Right ventricle myocardium superior (tissue), 1 donor: ENCODE measurements at places on chromosomes 2 and 18. TPM values are rescaled to one million over a fixed set of nuclear protein-coding genes. Genes with fewer than 3 reads are reported as not detected.

DNA sequence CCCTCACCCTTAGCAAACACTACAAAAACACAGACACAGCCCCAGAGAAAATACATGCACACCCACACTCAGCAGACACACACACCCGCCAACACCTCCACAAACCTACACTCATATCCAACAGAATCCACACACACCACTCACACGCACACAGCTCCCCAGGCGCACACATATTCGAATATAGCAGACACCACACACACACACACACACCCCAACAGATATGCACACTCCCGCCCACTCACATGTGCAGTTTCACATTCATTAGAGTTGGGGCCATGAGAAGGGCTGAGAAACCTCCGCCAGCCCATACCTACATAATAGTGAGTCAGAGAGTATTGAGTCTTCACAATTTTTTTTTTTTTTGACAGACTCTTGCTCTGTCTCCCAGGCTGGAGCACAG is 29.4 kb upstream of the NOTO start:
- no peak for DNase-seq

GRCh38 chr18:47756364-47757016 is 174.0 kb downstream of the SMAD2 start:
- peak; percentile 63 for DNase-seq

- DNase-seq = no peak
These were observed 604.9 kb upstream of the CDH2 start for GRCh38 chr18:28781616-28782362.

The DSG1 gene
- total RNA-seq = 0.89 TPM

- no peak for DNase-seq
These were observed 234.0 kb downstream of the ZNF407 start for GRCh38 chr18:74831571-74832250.

DNA sequence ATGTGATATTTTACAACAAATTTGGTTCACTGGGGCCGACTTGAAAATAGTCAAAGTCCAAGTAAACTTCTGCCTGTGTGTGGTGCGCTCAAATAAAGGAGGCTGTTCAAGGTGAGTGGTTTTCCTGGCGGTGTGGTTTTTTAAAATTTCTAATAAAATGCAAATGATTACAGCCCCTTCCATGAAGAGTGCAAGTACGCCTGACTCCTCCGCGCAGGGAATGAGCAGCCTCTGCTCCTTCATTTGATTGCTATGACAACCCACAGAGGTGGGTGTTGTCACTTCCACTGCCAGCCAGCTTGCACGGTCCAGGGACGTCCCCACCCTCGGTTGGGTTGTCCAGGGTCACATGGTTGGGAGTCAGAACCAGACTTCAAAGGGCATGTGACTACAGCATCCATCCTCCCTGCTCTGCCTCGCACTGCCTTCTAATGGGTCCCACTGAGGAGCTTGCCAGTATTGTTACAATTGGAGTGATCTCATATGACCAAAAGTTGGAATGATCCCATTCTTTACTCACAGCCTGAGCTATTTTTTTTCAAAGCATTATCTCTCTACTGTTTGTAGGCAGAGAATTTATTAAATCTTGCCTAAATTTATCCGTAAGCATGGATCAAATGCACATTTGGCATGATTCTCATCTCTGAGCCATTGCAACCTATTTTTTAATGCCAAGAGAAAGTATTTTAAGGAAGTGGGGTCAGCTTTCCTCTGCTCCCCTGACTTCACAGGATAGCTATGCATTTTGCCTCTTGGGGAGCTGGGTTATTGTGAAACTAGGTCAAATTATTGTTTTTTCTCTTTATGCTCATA is 121.3 kb downstream of the AGAP1 start:
- peak; percentile 76 for DNase-seq

GRCh38 chr2:866009-866680 is 84.5 kb upstream of the SNTG2 start:
- no peak for DNase-seq

DNA sequence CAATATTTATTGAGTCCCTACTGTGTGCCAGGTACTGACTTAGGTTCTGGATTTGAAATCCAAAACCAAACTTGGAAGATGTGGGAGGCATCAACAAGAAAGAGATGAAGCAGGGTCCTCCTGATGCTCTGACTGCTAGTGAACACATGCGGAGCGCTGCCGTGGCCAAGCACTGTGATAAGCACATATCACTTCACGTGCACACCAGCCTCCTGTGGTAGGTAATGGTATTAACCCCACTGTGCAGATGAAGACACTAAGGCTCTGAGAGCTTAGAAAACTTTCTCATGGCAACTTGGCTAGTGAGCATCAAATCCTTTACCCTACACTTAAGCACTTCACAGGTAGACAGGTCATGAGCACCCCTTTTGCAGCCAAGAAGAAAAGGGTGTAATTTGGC is 216.1 kb downstream of the HAUS1 start:
- DNase-seq = no peak

DNA sequence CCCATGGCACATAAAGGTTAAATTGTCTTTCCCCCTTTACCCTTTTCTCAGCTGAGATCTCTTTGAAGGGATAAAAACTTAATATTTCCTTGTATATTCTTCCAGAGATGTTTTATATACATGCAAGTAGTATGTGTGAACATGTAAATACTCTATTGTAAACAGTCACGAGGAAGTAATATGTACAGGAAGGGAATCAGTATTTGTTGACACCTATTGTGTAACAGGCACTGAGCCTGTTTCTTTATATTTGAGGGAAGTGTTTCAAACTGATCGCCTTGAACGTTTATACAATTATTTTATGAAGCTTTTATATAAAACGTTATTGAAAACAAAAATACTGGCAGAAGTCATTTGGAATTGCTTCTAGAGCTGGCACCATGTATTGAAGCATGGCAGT is 13.2 kb downstream of the RALBP1 start:
- DNase-seq = no peak

DNA sequence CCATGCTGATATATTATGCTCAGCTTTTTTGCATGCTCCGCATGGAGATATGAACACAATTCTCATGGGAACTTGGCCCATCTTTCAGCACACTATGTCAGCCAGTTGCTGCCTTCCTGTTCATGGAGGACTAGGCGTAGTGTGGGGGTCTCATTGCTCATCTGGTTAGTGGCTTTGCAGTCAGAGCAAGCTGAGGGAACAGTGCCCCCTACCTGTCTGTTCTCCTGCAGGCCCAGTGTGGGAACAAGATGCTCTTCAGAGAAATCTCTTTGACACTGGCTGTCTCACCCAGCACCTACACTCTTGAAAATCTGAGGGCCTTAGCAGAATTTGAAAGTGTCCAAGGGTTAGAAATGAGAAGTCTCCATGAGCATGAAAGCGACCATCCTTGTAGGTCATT is 47.1 kb downstream of the SPTBN1 start:
- no peak for DNase-seq

GRCh38 chr2:56009758-56010458 is 86.3 kb upstream of the EFEMP1 start:
- no peak for DNase-seq
